ENCODE measurements at places on chromosomes 5 and 9. TPM values are rescaled to one million over a fixed set of nuclear protein-coding genes. Genes with fewer than 3 reads are reported as not detected.

Gene SHB
- 1.7 TPM for total RNA-seq

Gene LHFPL2
- 0.08 TPM for total RNA-seq

Gene PCA3
- total RNA-seq, result not detected

Gene FAM163B
- not detected for total RNA-seq

Gene CYFIP2
- total RNA-seq, result 173 TPM
